Mucosa of descending colon (tissue), 3 donors: ENCODE measurements at places on chromosomes 5 and 9. TPM values are rescaled to one million over a fixed set of nuclear protein-coding genes. Genes with fewer than 3 reads are reported as not detected.
A peak's percentile ranks its signal among the peaks of the same experiment; 100 is the strongest.

DNA sequence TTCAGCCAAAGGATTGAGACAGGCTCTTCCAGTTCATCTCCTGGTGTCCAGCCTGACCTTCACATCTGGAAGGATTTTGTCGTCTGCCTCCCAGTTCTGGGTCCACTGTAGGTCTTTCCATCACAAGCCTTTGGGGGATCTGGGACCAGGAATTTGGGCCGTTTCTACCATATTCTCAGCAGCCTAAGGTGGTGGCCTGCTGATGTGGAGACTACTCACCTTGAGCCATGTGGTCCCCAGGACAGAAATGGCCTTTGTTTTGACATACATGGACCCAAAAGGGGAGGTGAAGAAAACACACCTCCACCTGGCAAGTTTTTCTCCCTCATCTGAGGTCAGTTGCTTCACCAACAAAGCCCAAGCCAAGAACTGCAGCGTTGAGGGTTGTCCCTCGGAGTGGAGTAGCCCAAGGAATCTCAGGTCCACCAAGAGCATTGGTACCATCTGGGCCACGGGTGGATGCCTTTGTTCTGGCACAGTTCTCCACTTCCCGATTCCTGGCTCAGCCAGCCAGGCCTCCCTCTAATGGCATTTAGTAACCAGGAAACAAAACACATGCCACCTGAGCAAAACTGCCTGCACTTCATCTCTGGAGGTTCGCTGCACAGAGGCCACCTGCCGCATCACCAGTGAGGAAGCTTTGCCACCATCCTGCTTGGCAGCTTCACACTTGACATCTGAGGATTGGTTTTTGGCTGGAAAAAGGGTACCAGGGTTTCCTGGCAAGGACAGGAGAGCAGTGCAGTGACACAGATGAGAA lies 24.7 kb downstream of the AMBP start:
- DNase-seq = peak; percentile 29

Gene SLC34A1
- total RNA-seq = not detected

GRCh38 chr5:76363352-76364225 lies 39.5 kb upstream of the IQGAP2 start:
- peak; percentile 73 for DNase-seq

DNA sequence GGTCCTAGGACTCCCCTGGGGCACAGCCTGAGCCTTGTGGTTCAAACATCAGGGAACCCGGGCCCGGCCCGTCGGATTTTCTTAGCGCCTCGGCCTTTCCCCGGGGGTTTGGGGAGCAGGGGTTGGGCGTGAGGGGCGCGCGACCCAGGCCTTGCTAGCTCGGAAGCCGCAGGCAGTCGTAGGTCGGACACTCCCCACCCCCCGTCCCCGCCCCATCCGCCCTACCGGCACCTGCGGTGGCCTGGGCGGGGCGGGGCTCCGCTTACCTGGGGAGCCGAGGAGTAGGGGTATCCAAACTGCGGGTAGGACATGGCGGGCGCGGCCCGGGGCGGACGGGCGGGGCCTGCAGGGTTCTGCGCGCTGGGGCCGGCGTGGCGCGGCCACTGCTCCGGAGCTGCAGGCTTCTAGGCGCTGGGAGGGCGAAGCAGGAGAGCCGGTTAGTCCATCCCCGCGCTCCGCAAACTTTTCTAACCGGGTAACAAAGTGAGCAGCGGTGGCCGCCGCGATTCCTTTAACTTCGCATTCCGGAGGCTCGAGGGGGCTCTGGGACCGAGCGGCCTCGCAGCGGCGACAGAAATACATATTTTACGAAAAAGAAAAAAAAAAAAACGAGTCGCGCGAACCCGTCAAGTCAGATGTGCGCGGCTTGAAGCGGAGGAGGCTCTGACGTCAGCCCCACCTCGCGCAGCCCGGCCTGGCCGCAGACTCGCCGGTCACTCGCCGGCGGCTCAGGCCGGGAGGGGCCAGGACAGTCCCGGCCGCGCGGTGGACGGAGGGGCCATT lies at the start of gene IRX4:
IRX4 (minus strand) TSS at position 589 of the 783 bp plus-strand sequence; CDS start at position 311, 278 bp downstream.
- no peak for DNase-seq

GRCh38 chr9:116060631-116061030 lies 93.0 kb upstream of the PAPPA start:
- no peak for DNase-seq

DNA sequence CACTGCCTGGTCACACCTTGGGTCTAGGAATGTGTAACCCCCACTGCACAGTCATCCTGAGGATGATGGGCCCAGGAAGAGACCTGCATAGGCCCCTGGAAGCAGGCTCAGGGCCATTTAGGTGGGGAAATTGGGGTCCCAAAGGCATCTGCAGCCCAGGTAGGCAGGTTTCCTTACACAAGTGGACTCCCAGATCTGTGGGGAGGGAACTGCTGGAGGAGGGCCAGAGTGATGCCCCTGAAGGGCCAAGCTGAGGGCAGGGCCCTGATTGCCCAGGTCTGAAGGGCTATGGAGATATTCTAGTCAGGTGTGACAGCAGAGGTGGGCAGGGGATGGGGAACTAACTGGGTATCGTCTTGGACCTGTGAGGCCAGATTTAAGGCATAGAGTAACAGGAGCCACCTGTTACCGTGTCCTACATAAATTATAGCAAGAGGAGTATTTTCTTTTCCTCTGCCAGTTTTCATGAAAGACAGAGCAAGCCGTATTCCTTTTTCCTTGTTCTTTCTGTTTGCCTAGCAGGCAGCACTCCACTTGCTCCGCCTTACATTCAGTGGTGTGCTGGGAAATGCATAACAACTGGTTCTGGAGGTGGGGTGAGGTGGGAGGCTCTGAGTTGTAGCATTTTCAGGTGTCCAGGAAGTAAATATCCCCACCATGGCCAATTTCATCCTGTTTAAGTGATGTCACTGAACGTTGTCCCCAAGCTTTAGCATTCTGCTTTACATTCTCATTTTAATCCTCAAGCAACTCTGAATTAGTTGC lies 41.3 kb downstream of the PPARGC1B start:
- DNase-seq = peak; percentile 55

Gene NR5A1
- total RNA-seq = not detected

- DNase-seq = no peak
These were observed 67.3 kb downstream of the DOCK8 start for GRCh38 chr9:281741-282645.

Gene GABRB2
- total RNA-seq = 2.0 TPM

DNA sequence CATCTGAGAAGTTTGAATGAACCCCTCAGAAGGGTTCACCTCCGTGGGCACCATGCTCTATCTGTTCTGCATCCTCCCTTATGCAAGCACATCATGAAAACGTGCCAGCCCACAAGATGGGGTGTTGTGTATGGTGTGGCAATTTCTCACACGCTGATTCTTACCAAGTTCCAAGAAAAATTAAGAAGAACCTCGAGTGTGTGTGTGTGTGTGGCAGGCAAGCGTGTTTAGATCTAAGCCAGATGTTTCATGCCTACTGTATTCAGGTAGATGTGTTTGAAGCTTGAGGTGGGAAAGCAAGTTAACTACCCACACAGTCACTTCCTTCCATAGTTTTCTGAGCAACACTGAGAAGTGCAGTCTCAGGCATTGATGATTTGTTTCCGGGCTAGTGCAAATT lies 77.7 kb upstream of the GNA14 start:
- DNase-seq = no peak

DNA sequence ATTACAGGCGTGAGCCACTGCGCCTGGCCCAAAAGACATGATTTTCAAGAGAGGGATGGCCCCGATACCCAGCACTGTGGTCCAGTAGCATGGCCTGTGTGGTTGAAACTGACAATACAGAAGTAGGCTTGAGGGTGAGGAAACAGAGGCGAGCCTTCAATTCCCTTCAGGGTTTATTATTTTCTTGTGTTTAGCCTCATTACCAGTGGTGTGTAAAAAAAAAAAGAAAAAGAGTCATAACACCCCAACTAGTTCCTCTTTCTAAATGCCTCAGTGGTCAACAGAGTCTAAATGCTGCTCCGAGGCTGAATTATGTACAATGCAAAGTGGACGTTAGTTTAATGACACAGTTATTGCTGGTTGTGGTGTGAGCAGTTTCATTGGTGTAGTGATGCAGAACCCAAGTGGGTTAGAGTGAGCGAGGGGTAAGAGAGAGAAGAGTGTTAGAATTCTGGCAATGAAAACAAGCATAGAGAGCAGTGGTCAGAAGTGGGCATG lies 58.8 kb downstream of the SNX30 start:
- DNase-seq = no peak

DNA sequence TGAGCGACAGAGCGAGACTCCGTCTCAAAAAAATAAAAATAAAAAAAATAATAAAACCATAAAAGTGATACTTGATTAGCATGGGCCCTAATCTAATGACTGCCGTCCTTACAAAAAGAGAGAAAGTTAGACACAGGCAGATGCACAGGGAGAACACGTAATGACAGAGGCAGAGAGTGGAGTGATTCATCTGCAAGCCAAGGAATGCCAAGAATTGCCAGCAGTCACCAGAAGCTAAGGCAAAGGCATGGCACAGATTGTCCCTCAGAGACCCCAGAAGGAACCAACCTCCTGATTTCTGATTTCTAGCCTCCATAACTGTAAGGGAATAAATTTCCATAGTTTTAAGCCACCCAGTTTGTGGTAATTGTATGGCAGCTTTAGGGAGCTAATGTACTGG lies 79.6 kb upstream of the FREM1 start:
- DNase-seq = no peak

DNA sequence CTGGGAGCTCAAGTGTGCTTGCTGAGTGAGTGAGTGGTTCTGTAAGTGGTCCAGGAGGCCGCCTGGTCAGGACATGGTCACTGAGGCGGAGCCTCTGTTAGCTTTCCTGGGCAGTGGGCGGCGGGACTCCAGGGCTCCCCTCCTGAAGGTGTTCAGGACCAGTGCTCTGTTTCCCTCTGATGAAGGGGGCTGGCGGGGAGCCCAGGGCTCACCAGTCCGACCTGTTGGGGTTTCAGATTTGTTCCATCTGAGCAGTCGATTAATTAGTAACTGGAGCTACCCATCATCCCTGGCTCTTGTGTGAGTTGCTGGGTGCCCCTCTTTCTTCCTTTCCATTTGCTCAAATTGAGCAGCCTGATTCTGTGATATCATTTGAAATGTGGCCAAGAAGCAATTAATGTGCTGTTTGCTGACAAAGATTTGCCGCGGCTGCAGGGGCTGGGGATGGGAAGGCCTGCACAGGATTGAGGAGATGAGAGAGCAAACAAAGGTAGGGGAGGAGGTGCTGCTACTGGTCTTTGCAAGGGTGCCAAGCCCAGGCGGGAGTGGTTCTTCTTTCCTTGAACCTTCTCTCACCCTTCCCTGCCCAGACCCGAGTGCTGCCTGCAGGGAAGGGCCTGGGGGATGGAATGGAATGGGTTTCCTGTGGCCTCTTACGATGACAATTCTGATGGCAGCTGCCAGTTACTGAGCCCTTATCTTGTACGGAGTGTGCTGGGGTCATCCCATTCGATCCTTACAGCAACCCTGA lies 92.8 kb upstream of the PITX1 start:
- DNase-seq = peak; percentile 56

Gene PCDHAC2
- 0.61 TPM for total RNA-seq
